NCI-H1092 (cell line): ENCODE measurements at places on chromosomes 12 and 14.
A peak's percentile ranks its signal among the peaks of the same experiment; 100 is the strongest.

GRCh38 chr14:77485901-77486678 lies 12.5 kb downstream of the ISM2 start:
- DNase-seq: no peak

DNA sequence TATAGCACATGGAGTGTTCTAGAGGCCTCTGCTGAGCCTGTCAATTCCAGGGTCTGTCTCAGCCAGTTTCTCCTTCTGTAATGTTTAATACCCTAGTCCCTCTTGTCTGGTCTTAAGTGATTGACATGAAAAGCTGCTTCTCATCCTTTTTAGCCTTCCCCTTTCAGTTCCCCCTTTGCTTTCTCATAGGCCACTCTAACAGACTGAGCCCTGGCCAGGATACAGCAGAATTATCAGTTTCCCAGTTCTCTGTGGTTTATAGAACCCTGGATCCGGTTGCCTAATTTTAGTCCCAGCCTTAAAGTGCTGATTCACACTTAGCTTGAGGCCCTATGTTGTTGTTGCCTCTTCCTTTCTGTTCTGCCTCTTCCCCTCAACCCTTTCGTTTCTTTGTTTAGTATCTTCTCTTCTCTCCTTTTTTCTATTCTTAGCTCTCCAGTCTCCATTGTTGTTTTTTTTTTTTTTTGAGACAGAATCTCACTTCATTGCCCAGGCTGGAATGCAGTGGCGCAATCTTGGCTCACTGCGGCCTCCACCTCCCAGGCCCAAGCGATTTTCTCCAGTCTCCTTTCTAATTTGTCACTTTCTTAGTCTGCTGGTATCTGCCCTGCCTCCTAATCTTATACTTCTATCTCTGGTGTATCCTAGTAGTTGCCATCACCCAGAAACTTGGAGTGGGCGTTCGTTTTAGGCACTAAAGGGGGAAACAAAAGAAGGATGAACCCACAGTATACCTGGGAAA lies 2.9 kb upstream of the BIN2 start:
- DNase-seq: no peak

DNA sequence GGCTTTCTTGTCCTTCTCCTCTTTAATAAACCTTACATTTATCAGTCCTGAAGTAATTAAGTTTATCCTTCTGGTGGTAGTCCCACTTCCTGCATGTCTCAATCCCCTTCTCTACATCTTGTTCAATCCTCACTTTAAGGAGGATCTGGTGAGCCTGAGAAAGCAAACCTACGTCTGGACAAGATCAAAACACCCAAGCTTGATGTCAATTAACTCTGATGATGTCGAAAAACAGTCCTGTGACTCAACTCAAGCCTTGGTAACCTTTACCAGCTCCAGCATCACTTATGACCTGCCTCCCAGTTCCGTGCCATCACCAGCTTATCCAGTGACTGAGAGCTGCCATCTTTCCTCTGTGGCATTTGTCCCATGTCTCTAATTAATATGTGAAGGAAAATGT lies 79.3 kb downstream of the ZFC3H1 start:
- no peak for DNase-seq

- no peak for DNase-seq
Measured at GRCh38 chr12:53190108-53190729, 9.5 kb upstream of the CSAD start.

GRCh38 chr12:105723494-105723893 lies 393.0 kb downstream of the C12orf75 start:
- no peak for DNase-seq

GRCh38 chr12:91959220-91959619 lies 186.4 kb downstream of the BTG1 start:
- DNase-seq: no peak

GRCh38 chr14:20667957-20668356 lies 16.4 kb upstream of the RNASE4 start:
- no peak for DNase-seq

DNA sequence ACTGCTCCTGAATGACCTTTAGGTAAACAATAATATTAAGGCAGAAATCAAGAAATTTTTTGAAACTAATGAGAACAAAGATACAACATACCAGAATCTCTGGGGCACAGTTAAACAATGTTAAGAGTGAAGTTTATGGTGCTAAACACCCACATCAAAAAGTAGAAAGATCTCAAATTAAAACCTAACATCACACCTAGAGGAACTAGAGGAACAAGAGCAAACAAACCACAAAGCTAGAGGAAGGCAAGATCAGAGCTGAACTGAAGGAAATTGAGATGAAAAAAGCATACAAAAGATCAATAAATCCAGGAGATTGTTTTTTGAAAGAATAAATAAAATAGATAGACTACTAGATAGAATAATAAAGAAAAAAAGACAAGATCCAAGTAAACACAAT lies 7.2 kb downstream of the OR8S1 start:
- no peak for DNase-seq

GRCh38 chr14:68784226-68784910 lies 8.5 kb downstream of the ZFP36L1 start:
- no peak for DNase-seq

GRCh38 chr12:45615268-45615667 lies 114.2 kb upstream of the ARID2 start:
- peak; percentile 67 for DNase-seq

DNA sequence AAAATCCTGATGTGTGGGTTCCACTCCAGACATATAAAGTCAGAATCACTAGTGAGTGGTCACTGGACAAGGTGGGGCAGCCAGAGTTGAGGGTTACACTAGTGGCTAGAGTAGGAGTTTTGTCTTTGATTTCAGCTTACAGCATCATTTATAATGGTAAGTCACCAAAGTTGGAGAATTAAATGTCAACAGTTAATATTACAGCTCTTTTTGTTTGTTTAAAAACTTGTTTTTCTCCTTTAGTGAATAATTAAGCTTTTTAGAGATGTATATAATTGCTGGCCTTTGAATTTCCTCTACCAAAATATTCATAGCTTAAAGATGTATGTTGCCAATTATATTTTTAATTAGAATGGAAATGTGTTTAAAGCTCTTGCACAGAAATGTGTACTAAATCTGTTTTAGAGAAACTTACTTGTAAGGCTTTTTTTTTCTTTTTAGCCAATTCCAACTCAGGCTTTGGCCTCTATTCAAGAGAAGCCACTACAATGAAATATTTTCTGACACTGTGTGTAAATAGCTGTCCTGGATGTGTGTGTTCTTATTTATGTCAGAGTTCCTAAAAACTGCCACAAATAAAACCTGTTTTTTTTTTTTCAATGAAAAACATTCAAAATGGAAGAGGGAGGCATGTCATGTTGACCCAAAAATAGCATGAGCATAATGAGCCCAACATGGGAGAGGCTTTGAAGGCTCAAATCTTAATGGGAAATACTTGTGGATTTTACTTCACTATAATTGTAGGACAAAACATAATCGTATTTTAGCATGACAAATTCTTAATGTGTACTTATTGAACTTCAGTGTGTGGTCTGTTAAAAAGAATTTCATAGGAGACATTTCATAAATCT lies 92.2 kb downstream of the TBC1D30 start:
- no peak for DNase-seq

- no peak for DNase-seq
Measured at GRCh38 chr12:104201238-104202001, 14.2 kb upstream of the TXNRD1 start.

- no peak for DNase-seq
Measured at GRCh38 chr12:39723831-39724230, 104.2 kb upstream of the ABCD2 start.

DNA sequence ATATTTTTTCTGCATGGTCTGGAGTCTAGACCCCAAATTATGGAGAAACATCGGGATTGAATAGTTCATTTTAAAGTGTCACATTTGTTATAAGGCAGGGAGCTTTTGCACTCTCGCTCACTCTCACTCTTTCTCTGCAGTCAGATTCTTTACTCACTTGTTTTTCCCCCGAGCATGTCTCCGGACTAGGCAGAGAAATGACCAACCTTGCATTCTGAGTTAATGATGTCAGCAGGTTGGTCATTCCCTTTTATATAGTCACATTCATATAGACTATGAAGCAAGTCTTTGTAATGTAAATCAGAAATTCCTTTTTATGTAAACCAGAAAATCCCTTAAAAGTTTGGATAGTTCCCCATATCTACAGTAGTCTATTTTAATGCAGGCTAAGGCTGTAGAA lies 4.1 kb downstream of the C12orf75 start:
- DNase-seq: no peak

DNA sequence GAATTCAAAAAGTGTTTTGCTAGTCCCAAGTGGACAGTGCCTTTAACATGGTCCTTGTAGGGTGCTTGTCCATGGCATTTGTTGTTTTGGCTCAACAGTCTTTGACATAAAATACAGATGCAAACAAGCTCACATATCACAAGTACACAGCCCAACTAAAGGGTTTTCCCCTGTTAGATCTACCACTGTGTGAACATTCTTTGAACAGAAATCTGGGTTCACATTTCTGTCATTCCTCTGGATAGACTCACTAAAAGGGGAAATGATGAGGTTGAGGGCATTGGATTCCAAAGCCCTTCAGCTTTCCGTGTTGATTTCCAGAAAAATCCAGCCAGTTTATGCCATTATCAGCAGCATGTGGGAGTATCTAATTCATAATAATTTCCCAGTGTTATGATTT lies 54.1 kb downstream of the EP400 start:
- DNase-seq: no peak

DNA sequence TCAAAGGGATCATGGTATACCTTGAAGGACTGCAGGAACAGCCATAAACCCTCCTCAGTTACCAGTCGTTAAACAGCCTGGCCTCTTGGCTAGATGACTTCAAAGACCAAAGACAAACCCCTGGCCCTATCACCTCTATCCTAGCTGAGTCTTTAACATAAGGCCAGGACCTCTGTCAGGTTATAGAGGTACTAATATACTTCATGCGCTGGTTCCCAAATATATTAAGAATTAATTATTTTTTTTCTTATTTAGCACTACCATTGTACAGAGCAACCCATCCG lies 459.8 kb downstream of the RAD51B start:
- DNase-seq: no peak

- no peak for DNase-seq
Measured at GRCh38 chr12:121949648-121950397, 31.4 kb downstream of the CFAP251 start.

DNA sequence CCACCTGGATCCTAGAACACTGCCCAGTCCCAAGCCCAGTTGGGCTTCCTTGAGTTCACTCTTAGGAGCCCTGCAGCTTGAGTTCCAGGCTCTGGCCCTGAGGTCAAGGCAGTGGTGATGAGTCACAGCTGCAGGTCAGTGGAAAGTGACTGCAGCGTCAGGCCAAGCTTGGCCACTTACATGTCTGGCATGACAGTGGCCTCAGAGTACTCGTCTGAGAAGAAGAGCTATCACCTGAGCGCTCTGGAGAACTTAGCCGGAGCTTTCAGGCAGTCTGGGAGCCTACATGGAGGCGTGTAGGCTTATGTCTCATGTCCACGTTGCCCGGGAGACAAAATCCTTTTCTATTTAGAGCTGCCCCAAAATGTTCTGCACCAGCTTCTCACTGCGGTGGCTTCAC lies 75.6 kb downstream of the ARL6IP4 start:
- DNase-seq: no peak

DNA sequence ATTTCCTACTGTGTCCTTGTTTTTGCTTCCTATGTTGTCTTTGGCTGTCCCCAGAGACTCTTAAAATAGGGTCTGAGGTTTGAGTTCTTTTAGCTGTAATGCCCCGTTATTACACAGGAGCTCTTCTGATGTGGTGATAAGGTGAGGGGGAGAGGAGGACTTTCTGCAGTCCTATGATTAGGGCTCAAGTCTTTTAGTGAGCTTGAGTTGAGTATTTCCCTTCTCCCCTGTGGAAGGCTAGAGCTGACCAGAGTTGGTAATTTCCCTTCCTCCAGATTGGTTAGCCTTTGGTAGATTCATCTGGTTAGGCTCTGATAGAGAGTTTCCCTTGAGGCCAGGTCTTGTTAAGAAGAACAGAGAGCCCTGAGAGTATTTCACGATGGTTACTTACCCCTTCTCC lies 4.3 kb upstream of the HIF1A start:
- no peak for DNase-seq

DNA sequence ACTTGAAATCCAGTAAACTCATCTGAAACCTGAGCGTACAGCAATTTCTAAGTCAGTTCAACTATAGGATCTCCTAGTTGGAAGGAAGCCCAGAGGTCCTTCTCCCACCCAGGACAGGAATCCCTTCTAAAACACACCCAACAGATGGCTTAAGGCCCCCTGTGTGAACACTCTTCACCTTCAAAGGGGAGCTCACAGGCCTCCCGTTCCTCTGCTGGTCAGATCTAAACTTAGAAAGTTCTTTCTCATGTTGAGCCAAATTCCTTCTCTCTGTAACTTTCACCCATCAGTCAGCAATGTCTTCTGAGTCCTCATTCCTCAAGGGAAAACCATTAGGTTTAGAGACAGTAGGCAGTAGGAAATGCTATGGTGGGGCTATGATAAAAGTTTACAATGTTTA lies 355.2 kb downstream of the PCNX1 start:
- no peak for DNase-seq

GRCh38 chr12:2049604-2050540 lies 2.9 kb upstream of the CACNA1C start:
- no peak for DNase-seq

DNA sequence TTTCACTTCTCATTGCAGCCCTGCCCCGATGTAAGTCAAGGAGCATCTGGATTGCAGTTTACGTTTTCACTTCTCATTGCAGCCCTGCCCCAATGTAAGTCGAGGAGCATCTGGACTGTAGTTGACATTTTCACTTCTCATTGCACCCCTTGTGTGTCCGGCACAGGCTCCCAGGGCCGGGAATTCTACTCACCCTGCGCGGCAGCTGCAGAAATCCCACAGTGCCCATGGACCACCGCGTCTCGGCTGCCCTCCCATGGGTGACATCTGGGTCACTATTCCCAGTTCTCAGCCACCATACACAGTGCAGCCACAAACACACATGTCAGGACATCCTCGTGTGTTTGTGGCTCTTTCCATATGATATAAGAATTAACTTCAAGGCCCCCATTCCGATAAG lies 378.5 kb downstream of the ADGRD1 start:
- DNase-seq: no peak

- no peak for DNase-seq
Measured at GRCh38 chr12:103505371-103506236, 9.8 kb upstream of the C12orf42 start.

GRCh38 chr12:57850854-57851430 lies 4.4 kb upstream of the CTDSP2 start:
- no peak for DNase-seq

DNA sequence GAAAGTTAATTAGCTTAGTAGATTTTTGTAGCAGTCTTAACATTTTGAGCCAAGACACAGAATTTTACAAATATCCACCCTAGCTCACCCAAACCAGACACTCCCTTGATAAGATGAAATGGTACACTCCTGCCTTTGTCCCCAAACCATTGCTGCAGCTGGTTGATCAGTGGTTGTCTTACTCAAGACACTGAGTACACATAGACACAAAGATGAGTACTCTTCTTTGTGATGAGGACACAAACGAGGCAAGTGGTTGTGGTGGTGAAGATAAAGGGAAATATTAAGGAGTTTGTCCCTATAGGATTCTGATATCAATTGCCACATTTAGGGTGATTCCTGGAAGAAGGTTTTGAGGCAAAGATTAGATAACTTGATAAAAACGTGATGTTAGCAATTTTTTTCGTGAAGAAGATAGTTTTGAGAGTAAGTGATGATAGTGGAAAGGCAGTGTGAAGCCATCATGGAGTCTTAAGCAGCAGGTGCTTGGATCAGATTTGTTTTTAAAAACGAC lies 21.4 kb upstream of the ATP2B1 start:
- no peak for DNase-seq
